ENCODE measurements at places on chromosomes 7 and 10. TPM values are rescaled to one million over a fixed set of nuclear protein-coding genes. Genes with fewer than 3 reads are reported as not detected.

DNA sequence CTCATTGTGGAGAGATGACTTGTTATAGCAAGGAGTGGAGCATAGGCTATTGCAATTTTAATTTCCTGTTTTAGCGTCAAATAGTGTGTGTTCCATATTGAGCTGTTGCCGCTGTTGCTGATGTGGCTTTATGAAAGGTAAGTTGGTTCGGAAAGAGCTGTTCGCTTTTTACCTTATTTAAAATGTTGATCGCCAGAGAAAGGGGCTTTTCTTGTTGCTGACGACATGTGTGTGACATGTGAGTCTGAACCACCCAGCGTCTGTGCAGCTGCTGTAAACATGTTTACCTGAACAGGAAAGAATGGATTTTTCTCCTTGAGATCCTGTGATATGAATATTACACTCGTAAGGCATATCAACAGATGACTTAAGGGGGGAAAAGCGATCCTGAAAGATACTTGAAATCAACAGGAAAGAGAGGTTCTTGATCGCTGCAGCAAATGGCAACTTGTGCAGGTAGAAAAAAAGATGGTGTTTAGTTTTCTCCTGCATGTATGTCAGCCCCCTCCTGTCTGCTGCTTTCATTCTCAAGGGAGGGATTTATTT is 2.5 kb downstream of the ZEB1 start:
- DNase-seq = no peak

- DNase-seq = no peak
These were observed 698.2 kb upstream of the AUTS2 start for GRCh38 chr7:68900096-68900495.

- no peak for DNase-seq
These were observed 6.7 kb downstream of the EIF4H start for GRCh38 chr7:74180866-74181265.

DNA sequence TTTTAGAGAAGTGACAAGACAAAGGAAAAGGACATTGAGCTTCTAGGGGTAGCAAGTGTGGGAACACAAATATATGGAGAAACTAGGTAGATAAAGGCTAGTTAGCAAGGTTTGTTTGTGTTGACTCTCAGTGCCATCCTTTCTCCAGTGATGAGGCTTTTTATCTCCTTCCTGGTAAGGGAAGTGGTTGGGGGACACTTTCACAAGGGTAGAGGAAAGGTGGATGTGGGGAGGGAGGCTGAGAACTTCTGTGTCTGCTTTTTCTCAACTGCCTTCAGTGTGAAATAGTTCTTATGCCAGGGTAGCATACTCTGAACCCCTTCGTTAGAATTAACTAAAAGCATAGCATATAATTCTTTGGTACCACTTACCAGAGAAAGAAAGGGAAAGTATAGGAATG is 93.0 kb upstream of the STRIP2 start:
- DNase-seq = no peak

GRCh38 chr10:88991899-88992320 is 1.3 kb downstream of the FAS start:
- DNase-seq = no peak

- no peak for DNase-seq
These were observed 22.8 kb downstream of the BRAF start for GRCh38 chr7:140901941-140902302.

Gene NPSR1
- total RNA-seq = not detected

Gene KCNK18
- not detected for total RNA-seq
